ENCODE measurements at places on chromosomes 1 and 21.

GRCh38 chr1:182667848-182668505 lies 16.4 kb downstream of the RGS8 start:
- no peak for DNase-seq

- no peak for DNase-seq
These were observed 34.4 kb downstream of the WNT9A start for GRCh38 chr1:227913396-227913763.

- no peak for DNase-seq
These were observed 448.7 kb downstream of the LTN1 start for GRCh38 chr21:28543975-28544374.

DNA sequence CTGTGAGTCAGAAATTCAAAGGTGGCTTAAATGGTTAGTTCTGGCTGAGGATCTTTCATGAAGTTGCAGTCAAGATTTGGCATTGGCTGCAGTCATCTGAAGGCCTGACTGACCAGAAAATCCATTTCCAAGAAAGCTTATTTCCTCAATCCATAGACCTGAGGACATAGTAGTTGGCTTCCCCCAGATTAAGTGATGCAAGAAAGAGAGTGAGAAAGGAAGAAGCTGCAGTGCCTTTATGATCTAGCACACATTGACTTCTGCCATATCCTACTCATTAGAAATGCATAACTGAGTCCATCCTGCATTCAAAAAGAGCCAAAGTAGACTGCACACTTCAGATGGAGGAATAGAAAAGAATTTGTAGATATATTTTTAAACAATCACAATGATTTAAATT lies 222.6 kb downstream of the COL24A1 start:
- no peak for DNase-seq

DNA sequence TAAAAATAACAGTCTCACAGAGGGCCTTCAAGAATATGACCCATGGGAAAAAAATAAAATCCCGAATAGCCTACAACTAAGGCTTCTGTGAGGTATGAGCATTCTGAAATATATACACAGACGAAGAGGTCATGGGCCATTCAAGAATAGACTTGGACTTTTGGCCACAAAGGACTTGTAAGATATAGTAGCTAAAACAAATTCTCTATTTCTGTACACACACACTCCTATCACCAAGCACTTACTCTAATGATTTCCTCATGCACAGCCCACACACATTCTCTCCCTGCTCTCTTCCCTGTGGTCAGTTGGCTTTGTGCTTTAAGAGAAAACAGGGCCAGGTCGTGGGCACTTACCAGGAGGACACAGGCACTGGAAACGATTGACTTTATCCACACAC lies 69.7 kb upstream of the ADAM30 start:
- DNase-seq, result no peak

DNA sequence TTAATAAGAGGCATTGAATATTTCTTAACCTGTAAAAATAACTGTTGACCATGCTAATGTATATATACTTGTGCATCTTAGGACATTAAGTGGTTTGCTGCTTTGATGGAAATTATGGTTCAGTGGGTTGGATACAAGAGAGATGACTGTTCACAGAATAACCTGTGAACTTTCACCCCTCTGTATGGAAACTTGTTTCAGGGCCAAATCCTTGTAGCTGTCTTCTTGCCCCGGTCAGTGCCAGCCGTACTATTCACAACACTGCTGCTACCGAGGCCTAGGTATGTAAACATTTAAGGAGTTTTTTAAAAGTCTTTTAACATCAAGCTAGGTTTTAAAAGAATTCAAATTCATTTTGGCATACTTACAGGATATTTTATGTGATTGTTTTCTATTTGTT lies 16.1 kb downstream of the DONSON start:
- DNase-seq, result no peak

DNA sequence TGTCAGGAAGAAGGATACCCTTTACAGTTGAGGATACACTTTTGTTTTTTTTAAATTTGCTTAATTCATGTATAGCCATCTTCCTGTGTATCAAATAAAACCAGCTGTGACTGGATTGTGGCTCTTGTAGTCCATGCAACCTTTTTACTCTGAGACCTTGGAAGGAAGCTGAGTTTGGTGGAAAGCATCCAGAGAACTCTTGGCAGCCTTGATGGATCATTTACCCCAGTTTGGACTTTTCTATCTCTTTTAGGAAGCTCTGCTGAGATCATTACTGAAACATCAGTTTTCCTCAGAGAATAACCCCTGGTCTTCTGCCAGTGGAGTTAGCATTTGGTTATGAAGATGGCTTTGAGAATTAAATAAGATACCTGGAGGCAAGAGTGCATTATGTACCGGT lies 21.2 kb upstream of the APOBEC4 start:
- no peak for DNase-seq

- no peak for DNase-seq
These were observed 32.5 kb upstream of the IVNS1ABP start for GRCh38 chr1:185349556-185349955.

DNA sequence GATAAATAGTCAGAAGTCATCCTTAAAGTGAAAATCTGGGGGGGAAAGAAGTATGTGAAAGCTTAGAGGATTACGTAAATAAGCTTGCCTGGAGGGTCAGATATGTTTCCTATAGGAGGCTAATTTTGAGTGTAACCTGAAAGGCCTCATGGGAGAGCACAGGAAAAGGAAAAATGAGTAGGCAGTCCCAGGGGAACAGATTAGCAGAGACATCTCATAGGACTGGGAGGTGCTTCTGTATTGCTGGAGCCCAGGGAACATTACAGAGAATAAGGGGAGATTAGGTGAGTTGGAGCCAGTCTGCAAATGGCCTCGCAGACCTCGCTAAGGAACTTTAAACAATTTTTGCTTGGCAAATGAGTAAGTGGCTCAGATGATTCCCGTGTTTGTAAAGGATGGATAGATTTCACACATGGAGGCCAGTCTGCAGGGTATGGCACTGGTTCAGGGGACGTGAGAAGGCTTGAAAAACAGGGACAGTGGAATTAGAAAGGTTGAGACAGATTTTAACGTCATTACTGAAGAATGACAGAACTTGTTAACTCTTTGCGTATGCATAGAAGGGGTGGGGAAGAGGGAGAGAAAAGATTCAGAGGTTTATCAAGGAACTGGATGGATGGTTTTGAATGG lies 149.1 kb downstream of the GREM2 start:
- no peak for DNase-seq

DNA sequence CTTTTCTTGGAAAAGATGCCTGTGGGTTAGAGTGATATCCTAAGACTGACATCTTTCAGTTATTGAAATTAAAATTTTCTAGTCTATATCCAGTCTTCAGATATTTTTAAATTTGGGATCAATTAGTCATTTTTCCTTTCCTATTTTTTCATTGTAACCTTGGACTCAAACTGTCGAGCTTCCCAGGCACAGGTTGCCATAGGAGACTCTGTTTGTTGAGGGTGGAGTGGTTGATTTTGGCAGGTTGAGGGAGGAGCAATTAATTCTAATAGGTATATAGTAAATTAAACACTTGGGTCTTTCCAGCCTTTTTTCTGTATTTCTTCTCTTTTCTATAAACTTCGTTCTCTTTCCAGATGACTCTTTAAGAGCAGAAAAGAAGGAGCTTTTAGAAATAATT lies 326.8 kb downstream of the ASTN1 start:
- no peak for DNase-seq

- DNase-seq, result no peak
These were observed 5.2 kb downstream of the SELENON start for GRCh38 chr1:25804964-25805862.

- no peak for DNase-seq
These were observed 89.7 kb downstream of the ITSN1 start for GRCh38 chr21:33732038-33732437.

DNA sequence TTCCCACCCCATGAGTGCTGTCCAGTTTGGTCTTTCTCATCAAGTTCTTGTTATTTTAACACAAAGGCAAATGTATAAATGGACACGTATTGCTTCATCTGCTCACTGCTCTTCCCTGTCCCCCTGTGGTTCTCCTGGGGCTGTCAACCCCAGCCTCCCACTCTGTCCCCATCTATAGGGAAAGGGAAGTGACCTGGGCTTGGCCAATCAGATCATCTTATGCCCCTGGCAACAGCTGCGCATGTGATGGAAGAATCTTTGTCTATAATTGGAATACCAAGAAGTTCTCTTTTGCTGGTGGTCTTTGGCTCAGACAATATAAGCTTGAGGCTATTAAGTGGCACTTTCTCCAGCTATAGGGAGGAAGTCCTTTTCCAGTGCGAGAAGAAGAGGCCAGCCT lies 4.7 kb upstream of the CCSAP start:
- DNase-seq, result no peak

DNA sequence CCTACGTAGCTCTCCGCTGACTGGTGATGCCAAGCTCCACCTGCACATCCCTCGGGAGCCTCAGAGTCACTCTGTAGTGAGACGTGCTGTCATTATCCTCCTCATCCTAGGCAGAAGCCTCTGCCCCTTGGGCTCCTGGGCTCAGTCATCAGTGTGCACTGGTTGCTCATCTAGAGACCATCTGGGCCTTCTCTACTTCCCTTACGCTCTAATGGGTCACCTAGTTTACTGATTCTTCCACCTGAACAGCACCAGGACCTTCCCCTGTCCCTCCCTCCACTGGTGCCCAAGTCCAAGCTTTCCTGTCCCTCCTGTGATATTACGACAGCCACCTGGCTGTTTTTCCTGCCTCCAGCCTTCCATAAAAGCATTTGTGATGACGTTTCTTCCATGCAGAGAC lies 136.1 kb upstream of the ERRFI1 start:
- no peak for DNase-seq

GRCh38 chr1:94329986-94330385 lies 88.2 kb upstream of the ABCD3 start:
- no peak for DNase-seq

DNA sequence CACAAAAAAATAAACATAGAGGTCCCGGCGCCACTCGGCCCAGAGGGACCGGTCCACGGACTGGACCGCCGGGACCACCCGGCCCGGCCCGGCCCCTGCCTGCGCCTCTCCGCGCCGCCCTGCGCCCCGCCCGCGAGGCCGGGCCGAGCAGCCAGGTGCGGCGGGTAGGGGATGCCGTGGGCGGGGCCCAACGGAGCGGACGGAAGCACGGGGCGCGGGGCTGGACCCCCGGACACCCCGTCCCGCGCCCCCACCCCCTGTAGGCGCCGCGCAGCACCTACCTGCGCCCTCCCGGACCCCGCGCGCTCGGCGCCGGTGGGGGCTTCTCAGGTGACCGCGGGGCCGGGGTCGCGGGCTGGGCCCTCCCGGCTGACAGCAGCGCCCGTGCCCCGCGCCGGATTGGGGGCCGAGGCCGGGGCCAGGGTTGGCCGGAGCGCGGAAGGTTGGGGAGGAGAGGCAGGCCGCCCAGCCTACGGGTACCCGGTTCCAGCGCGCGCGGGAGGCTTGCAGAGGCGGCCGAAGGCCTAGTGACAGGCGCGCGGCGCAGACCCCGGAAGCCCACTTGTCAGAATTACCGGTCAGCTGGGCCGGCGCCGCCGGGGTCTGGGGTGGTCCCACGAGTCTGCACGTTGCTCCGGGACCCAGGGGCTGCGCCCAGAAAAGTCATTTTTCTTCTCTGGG lies 351.9 kb upstream of the CAMK1G start:
- DNase-seq, result no peak

- DNase-seq, result no peak
These were observed 5.7 kb downstream of the LAMB3 start for GRCh38 chr1:209646558-209646957.

GRCh38 chr1:158391099-158391498 lies 8.2 kb downstream of the OR10T2 start:
- DNase-seq, result no peak

DNA sequence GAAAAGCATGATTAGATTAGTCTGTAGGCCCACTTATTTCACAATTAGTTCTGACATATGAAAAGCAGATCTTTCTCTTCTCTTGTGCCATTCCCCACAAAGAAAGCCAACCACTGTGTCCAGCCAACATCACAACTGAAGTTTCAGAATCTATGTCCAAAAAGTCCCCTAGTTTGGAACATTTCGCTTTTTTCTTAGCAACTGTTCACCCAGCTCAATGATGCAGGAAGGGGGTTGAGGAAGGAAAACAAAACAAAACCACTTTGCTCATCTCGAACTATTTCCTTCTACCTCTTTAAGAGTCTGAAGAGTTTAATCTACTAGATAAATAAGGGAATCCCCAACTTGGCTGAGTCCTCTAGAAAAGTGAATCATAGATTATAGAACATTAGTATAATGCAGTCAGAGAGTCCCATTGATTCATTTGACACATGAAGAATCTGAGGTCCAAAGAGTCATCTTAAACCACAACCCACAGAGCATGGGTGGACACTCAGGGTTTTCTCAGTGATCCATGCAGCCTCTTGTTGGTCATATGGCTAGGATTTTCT lies 159.3 kb upstream of the SGIP1 start:
- DNase-seq, result peak; percentile 40

DNA sequence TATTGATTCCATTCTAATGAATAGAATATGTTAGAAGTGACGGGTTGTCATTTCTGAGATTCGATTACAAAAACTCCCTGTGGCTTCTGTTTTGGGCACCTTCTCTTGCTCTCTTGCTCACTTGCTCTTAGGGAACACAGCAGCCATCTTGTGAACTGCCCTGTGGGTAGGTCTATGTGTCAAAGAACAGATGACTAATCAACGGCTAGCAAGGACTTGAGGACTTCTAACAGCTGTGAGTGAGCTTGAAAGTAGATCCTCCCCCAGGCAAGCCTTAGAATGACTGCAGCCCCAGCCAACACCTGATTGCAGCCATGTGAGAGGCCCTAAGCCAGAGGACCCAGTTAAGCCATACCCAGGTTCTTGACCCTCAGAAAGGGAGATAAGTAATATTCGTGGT lies 49.3 kb downstream of the AZIN2 start:
- no peak for DNase-seq

DNA sequence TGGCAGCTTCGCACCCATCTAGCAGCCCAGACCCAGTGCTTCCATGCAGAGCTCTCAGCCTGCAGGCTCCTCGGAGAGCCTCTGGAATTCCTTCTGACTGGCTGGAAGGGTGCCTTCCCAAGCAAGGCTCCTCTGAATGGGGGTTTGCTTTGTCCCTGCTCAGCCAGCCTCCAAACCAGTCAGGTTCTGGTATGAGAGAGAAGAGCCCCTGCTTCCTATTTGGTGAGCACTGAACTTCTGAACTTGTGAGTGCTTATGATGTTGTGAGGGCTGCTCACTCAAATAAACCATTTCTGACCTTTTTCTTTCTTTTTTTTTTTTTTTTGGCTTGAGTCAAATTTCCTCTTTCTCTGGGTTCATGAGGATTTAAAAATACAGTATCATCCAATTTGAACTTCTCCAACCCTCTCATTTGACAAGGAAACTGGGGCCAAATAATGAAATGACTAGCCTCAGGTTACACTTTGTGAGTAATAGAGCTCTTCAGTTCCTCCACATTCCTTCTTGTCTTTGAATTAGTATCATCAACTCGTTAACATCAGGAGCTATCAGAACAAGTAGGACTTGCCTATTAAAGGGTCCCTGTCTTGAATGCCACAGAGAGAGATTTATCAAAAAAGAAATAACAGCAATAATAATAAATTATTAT lies 39.6 kb downstream of the GFI1 start:
- DNase-seq, result no peak

All from germinal center (tissue), 1 donor.